8988T (cell line): ENCODE measurements at places on chromosomes 2 and 18.

- no peak for DNase-seq
These were observed 11.6 kb upstream of the CASP10 start for GRCh38 chr2:201171259-201171814.

DNA sequence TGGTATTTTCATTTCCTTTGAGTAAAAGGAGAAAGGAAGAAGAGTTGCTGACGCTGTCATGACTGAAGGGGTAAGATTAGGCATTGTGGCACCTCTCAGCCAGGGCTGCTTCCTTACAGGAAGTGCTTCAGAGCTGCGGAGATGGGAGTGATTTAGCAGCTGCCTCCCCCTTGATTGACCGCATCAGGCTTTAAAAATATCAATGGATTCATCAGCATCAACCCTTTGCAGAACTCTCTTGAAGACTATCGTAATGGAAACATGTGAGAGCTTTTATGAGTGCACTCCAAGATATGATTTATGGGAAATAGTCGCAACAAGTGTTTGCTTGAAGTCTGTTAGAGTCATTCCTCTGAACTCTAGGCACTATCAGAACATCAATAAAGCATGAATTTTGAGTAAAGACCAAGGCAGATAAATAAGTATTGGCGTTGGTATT lies 141.1 kb downstream of the CSRNP3 start:
- no peak for DNase-seq

- peak; percentile 17 for DNase-seq
These were observed 152.3 kb downstream of the MEIS1 start for GRCh38 chr2:66587216-66587615.

GRCh38 chr2:47534179-47534919 lies 131.4 kb downstream of the MSH2 start:
- DNase-seq, result no peak

DNA sequence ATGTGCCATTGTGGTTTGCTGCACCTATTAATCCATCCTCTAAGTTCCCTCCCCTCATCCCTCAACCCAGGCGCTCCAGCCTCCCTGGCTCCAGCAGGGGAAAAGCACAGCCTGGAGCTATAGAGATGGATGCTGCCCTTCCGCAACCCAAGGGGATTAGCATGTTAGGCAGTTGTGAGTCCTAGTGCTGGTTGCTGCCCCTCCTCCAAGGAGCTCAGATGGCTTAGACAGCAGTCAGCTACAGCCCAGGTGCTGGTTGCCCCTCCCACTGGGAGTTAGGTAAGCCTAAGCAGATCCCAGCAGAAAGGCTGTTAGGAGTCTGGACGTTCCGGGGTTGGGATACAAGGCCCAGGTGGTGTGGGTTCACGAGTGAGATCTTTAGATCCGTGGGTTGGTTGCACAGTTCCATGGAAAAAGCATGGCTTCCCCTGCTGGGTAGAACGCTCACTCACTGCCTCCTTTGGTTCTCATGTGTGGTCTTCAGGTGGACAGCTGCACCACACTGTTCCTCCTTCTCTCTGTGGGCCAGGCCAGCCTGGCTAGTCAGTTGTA lies 446.1 kb downstream of the ZNF804A start:
- no peak for DNase-seq

DNA sequence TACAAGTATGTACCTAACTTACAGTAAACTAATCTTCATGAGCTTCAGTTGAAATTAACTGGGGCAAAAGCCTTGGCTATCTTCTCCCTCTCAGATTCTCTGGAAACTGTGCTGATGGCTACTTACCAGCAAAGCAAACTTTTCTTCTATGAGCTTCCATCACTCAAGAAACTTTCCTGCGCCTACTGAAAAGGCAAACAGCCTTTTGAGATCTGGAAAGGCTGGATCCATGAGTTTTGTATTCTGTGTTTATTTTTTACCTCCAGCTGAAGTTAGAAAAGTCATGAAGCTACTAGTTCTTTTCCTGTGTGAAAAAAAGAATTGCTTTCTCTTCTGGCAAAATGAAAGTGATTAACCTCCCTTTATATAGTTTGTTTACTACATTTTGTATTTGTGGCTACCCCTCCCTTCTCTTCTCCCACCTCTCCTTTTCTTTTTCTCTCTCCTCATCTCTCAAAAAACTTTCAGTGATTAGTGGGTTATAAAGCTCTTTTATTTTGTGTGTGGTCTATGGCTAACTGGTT lies 49.2 kb upstream of the RNF152 start:
- DNase-seq, result no peak
